ENCODE measurements at places on chromosomes 4 and X. TPM values are rescaled to one million over a fixed set of nuclear protein-coding genes. Genes with fewer than 3 reads are reported as not detected.

DNA sequence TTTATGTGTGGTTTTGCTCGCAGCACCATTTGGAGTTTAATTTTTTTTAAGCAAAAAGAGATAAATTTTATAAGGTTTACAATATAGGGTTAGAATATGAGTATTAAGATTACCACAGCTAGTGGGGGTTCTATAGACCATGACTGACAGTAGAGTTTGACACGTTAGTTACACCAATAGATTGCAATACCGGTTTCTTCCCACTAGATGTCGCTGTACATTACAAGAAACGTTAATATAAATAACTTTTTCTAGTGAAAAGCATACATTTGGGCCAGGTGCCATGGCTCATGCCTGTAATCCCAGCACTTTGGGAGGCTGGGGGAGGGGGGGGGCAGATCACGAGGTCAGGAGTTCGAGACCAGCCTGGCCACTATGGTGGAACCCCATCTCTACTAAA lies 433.6 kb downstream of the MAGEB5 start:
- DNase-seq, result peak; percentile 4

- no peak for DNase-seq
Observed at GRCh38 chr4:74878323-74878722, 54.6 kb upstream of the PARM1 start.

GRCh38 chr4:111046811-111047210 lies 423.9 kb upstream of the PITX2 start:
- DNase-seq, result no peak

DNA sequence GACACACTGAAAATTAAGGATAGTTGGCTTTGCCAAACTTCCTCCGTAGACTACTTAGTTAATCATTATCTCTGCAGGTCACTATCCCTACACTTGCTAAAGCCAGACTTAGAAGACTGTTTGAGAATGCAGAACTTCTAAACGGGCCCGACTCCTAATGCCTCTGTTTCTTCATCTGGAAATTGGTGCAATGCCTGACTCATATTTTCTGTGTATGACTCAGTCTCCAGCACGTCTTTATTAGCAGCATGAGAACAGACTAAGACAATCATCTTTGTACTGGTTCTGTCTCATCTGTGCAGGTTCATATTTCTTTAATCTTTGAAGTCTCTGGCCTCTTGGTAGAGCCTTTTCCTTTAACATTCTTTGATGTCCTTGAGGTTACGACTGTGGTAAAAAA lies 411.9 kb upstream of the ACTRT1 start:
- DNase-seq, result no peak

GRCh38 chr4:163180090-163180489 lies 13.4 kb upstream of the NAF1 start:
- DNase-seq, result no peak

- no peak for DNase-seq
Observed at GRCh38 chr4:26074712-26075430, 160.9 kb downstream of the SMIM20 start.

GRCh38 chrX:119015407-119016237 lies 41.2 kb downstream of the LONRF3 start:
- peak; percentile 87 for DNase-seq

DNA sequence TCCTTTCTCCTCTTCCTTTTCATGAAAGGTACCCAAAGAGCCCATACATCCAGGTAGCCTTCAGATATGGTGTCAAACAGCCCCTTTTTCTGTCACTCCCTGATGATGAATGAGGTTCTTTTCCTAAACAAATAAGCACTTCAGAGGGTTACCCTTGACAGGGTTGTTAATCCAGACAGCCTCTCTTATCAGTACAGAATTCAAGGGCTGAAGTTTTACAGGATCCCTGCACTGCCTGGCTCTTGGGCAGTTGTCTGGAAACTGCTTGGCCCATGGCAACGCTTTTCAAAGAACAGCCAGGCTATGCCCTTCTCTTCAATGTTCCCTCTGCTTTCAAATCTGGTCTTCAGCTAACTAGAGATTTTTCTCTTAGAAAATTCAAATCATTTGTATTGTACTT lies 352.6 kb upstream of the FAM241A start:
- DNase-seq, result no peak

GRCh38 chrX:17459661-17460060 lies 84.7 kb downstream of the NHS start:
- DNase-seq, result peak; percentile 78

GRCh38 chrX:139930916-139931645 lies 1.8 kb downstream of the ATP11C start:
- DNase-seq, result peak; percentile 36

GRCh38 chr4:78569306-78569821 lies 17.8 kb downstream of the ANXA3 start:
- peak; percentile 86 for DNase-seq

GRCh38 chr4:59540311-59540710 lies 1659.8 kb upstream of the ADGRL3 start:
- DNase-seq, result no peak

GRCh38 chr4:25770847-25771246 lies 91.9 kb downstream of the SEL1L3 start:
- no peak for DNase-seq

DNA sequence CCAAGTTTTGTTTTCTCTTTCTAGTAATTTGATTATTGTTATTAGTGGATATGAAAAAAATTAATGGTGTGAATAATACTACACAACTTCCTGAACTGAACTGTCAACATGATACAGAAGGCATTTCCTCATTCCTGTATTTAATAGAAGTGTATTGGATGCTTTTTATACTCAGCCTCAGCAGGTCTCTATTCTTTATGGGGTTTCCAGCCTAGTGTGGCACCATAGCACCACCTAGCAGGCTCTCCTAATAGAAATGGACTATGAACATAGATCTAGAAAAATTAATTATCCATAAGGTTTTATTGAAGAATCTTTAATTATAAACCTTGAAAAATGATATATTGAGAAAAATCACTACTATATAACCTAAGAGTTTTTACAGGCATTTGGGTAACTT lies 52.4 kb downstream of the GLRB start:
- peak; percentile 60 for DNase-seq

DNA sequence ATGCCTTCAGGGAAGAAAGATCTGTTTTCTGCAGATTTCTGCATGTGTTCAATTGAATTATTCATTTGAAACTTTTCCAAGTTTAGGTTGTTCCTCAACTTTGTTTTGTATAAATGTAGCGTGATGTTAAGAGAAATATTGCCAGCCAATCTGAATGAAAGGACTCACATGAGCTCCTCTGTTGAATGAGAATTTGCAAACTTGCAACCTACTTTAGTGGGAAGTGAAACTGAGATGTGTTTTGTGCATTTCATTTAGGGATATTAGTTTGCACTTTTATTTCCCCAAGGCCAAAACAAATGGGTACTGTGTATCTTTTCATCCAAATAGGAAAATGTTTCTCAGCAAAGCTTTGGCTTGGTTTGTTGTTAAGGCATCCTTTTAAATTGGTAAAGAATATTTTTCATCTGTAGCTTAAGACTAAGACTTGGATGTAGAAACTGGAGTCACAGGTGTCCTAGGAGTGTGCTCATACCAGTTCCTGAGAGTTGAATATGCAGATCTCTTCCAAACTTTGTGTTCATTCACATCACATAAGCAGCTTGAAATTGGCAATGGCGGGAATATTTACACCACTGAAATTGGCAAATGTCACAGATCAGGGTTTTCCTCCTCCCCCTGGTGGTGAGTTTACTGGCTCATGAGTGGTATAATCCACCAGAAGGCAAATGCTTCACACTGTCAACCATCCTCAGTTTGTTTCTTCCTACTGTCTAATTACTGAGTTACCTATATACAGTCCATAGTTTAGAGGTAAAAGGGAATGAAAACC lies 193.6 kb upstream of the BANK1 start:
- no peak for DNase-seq

GRCh38 chrX:41236629-41237028 lies 97.3 kb upstream of the DDX3X start:
- no peak for DNase-seq

- peak; percentile 49 for DNase-seq
Observed at GRCh38 chr4:39045827-39046221, 13.6 kb upstream of the TMEM156 start.

DNA sequence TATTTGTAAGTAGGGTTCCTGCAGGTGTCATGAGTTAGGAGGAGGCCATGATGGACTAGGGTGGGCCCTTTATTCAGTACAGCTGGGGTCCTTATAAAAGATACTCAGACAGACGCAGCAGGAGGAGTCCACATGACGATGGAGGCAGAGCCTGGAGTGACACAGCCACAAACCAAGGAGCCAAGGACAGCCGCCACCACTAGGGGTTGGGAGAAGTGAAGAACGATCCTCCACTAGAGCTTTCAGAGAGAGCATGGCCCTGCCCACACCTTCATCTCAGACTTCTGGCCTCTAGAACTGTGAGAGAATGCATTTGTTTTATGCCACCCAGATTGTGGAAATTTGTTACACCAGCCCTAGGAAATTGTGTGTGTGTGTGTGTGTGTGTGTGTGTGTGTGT lies 31.1 kb downstream of the JAKMIP1 start:
- DNase-seq, result no peak

DNA sequence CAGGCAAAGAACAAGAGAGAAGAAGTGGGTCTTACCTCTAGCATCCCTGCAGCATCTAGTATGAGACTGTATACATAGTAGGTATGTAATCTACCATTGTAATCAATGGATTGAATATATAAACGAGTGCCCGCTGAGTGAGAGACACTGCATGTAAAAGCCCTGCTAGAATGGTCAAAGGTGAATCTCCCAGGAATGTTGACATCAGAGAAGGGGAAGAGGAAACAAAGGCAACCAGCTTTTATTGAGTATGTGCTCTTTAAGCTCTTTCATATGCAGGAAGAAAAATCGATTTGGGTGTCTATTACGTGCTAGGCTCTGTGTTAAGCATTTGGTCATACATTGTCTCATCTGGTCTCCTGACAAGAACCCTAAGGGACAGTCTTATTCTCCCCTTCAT lies 91.9 kb upstream of the KLHL13 start:
- DNase-seq, result no peak

- DNase-seq, result no peak
Observed at GRCh38 chr4:167614866-167615265, 380.6 kb upstream of the SPOCK3 start.

DNA sequence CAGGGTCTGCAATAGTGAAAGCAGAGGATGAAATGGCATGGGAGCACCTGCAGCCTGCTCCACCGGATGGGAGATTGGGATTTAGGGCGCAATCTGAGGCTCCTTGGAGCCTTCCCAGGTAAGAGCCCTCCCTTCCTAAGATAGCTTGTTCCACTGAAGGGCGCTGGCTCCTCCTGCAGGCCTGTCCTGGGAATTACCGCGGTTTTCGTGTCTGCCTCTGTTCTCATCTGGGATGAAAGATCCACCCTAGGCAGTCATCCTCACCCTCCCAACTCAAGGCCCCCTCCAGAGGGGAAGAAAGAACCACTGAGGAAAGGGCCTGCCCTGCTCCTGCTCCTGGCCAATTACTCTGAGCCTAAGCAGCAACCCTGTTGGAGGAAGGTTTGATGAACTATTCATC lies 547.5 kb downstream of the SMARCA1 start:
- DNase-seq, result peak; percentile 6

DNA sequence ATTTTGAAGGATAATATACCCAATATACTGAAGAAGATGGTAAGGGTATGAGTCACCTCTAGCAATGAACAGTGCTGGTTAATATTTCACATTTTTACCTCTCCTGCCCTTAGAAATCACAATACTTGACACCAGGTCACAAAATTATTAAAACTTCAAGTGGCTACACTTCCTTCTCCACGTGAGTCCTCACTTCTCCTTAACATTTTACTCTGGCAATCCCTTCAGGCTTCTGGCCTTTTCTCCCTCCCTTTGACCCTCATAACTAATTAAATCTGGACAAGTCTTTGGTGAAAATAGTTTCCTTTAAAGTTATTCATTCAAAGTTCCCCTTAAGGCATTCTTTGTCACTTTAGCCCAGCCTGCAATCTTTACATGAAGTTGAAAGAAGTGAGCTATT lies 190.4 kb downstream of the UNC5C start:
- no peak for DNase-seq

- DNase-seq, result no peak
Observed at GRCh38 chr4:16032396-16032770, 51.4 kb downstream of the PROM1 start.

DNA sequence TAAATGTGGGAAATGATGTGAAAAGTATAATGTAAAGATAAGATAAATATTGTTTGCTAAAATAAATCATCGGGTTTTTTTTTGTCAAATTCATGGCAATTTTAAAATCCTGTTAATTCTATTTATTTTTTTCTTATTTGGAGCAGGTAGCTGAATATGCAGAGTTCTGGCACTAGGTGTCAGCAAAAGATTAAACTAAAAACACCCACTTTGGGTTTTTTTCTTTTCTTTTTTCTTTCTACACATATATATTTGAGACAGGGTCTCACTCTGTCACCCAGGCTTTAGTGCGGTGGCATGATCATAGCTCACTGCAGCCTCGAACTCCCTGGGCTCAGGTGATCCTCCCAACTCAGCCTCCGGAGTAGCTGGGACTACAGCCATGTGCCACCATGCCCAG lies 6.9 kb upstream of the RAP2C start:
- DNase-seq, result peak; percentile 30

GRCh38 chr4:116469582-116469981 lies 615.8 kb downstream of the TRAM1L1 start:
- DNase-seq, result no peak

- no peak for DNase-seq
Observed at GRCh38 chr4:26583538-26583864, 383 bp upstream of the TBC1D19 start.

DNA sequence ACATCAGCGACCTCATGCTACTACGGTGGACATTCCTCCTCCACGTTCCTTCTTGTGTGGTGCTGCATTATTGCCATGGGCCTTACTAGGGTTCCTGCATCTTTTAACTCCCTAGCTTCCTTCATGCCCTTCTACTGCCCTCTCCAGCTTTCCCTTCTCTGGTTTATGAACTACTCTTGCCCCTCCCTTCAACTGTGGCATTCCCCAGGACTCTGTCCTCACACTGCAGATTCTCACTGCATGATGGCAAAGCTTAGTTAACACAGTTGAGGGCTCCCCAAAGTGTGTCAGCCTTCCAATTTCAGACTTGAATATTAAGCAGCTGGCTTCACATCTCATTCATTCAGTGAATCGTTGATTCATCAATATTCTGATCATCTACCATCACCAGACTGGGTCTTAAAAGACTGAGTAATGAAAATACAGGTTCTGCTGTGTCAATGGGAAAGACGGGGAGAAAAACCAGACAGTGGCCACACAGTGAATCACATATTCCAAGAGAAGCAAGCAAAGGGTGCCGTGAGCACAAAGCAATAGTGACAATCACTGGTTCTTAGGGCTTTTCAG lies 53.0 kb downstream of the ZFX start:
- no peak for DNase-seq

The AFF2 gene
- 0.31 TPM for polyA plus RNA-seq

The SLIT2 gene
- 43.9 TPM for polyA plus RNA-seq

The EIF2S3 gene
- polyA plus RNA-seq, result 57.2 TPM

The HGFAC gene
- not detected for polyA plus RNA-seq

The SOWAHB gene
- not detected for polyA plus RNA-seq

The TAF7L gene
- 0.53 TPM for polyA plus RNA-seq

The NALF2 gene
- polyA plus RNA-seq, result not detected

The GRIA3 gene
- polyA plus RNA-seq, result 46.0 TPM

The NKX3-2 gene
- polyA plus RNA-seq, result not detected

The EDA2R gene
- 13.4 TPM for polyA plus RNA-seq

The SPANXN3 gene
- not detected for polyA plus RNA-seq

The PDGFC gene
- 26.5 TPM for polyA plus RNA-seq
